ENCODE measurements at places on chromosomes 2 and 18.

DNA sequence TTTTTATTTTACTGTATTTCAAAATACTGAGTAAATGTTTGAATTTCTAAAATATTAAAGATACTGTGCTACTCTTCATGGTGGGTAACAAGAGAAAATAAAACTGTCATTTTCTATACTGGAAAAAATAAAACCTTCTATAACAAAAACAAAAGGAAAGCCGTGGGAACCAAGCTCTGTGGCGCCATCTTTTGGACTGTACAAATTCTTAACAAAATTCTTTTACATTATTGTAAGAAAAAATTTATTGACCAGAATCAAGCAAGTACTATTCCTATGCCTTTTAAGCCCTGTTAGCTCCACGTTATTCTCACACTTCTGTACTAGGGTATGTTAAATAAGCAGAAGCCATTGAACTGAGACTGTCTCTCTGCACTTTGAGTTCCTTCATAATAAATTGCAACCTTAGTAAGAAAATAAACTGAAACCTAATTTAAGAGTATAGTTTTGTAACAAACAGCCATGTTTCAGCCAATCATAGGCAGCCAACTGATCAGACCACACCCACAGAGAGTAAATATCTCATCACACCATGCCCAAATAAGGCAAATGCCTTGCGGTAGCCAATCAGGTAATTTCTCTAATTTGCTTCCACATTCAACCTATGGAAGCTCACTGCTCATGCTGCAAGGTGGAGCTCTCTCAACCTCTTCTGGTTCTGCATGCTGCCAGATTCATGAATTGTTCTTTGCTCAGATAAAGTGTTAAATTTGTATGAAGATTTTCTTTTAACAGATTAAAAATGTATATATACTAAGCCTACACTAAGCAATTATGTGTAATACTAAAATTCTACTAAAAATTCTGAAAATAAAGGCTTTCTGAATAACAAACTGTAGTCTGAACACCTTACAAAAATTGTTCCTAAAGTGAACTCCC lies 42.2 kb downstream of the HIBCH start:
- DNase-seq, result peak; percentile 48

GRCh38 chr18:22342625-22343024 lies 75.1 kb downstream of the CTAGE1 start:
- peak; percentile 93 for DNase-seq

DNA sequence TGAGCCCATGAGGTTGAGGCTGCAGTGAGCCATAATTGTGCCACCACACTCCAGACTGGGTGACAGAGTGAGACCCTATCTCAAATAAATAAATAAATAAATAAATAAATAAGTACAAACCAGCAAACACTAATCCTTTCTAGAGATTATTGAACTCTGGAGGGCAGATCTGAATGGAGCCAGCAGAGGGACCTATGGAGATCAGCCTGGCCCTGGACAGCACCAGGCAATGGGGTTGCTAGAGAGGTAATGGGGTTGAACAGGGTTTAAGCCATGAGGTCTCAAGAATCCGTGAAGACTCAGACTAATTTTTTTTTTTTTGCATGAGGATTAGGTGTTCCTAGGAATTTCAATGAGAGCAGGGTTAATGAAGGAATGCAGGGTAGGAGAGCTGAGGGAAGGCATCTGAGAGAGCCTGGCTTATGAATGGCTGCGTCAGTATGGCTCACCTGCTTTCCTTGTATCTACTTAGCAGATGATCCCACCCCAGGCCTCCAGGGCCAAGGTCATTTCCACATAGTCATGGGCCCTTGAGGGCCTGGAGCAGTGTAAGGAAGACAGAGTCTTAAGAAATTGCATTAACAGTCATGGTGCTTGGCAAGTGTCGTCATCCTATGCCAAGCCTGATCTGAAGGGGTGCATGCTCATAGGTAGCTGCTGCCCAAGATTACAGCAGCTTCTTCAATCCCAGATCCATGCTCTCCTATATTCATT lies 34.6 kb upstream of the IL37 start:
- no peak for DNase-seq

- DNase-seq, result no peak
These were observed 22.7 kb upstream of the CASP8 start for GRCh38 chr2:201237486-201238123.

DNA sequence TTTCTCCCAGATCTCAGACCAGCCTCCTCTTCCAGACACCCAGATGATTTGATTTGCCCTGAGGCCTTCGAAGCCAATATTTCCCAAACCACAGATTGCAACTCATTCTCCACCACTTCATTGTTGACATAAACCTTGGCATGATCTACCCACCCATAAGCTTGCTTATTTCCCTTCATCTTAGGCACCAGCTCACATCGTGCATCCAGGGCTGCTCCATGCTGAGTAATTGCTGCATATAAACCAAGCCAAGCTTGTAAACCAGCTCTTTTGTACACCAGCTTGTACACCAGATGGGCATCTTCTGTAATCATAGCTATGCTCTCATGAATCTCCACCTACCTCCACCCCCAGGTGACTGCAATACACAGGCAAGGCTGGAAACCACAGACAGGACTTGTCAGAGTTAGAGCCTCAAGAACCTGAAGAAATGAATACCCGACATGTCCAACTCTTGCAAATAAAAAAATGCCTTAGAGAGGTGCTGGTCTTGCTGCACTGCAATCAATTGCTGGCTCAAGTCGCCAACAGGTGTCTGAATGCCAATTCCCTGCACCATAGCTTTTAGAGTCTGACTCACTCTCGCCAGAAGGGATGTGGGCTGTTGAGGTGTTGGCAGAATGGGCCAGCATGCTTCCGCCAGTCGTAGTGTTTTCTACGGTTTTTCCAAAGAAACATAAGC lies 31.5 kb downstream of the TRABD2A start:
- DNase-seq, result peak; percentile 80

- DNase-seq, result no peak
These were observed 577.8 kb upstream of the NXPH2 start for GRCh38 chr2:139357972-139358371.

- no peak for DNase-seq
These were observed 16.8 kb upstream of the ITGA4 start for GRCh38 chr2:181440344-181440743.

DNA sequence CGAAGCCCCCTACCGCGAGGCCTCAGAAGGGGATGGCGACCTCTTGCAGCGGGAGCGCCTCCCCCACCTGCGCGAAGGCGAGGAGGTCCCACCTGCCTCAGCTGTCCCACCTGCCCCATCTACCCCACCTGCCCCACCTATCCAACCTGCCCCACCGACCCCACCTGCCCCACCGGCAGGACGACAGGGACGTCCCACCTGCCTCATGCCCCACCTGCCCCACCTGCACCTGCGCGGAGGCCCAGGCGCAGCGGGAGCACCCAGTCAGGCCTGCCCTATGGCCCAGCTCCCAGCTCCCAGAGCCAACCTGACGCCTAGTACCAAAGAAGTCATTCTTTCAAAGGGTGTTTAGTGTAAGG lies 489.1 kb upstream of the SMIM21 start:
- DNase-seq, result no peak

GRCh38 chr2:131413148-131413747 lies 49.3 kb upstream of the RAB6D start:
- DNase-seq, result peak; percentile 17

- no peak for DNase-seq
These were observed 111.5 kb upstream of the SULT1C3 start for GRCh38 chr2:108128249-108128648.

DNA sequence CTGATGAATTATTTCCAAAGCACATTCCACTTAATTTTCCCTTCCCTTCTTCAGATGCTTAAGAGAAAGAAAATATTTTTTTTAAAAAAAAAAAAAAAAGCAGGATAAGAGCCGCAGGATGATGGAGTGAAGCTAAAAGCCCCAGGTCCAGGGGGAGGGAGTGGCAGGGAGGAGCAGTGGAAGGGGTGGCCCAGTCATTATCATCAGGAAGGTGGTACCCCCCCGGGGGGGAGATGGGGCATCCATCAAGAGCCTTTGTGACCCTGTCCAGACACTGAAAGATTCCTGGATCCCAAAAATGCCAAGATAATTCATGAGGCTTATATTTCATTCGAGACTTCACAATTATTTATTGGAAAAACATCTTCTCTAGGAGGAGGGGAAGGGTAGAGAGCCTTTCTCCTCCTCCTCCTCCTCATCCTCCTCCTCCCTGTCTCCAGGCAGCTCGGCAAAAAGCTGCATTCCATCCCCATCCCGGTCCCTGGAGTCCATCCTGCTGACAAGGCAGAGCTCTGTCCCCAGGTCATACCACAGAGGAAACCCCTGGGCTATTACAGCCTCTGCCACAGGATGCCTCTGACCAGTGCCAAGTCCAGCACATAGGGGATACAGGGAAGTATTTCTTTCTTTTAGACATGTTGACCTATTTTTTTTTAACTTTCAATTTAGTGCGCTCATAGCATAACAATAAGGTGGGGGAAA lies 125.3 kb downstream of the TWIST2 start:
- DNase-seq, result no peak

- no peak for DNase-seq
These were observed 5.4 kb upstream of the SALL3 start for GRCh38 chr18:78974115-78974761.

GRCh38 chr2:190180313-190181122 lies 118.0 kb upstream of the MSTN start:
- DNase-seq, result no peak

- DNase-seq, result no peak
These were observed 13.8 kb upstream of the DSC3 start for GRCh38 chr18:31056296-31056695.

Data from mammary epithelial cell (primary cell).